ENCODE measurements at places on chromosomes 1 and 21. TPM values are rescaled to one million over a fixed set of nuclear protein-coding genes. Genes with fewer than 3 reads are reported as not detected.

MYBPH gene
- total RNA-seq, result not detected

TCHH gene
- not detected for total RNA-seq

SLAMF1 gene
- total RNA-seq, result 0.24 TPM

KLF18 gene
- not detected for total RNA-seq

FAM110D gene
- 4.0 TPM for total RNA-seq

KRTAP11-1 gene
- not detected for total RNA-seq

ITGB2 gene
- total RNA-seq, result 36.7 TPM

DNA sequence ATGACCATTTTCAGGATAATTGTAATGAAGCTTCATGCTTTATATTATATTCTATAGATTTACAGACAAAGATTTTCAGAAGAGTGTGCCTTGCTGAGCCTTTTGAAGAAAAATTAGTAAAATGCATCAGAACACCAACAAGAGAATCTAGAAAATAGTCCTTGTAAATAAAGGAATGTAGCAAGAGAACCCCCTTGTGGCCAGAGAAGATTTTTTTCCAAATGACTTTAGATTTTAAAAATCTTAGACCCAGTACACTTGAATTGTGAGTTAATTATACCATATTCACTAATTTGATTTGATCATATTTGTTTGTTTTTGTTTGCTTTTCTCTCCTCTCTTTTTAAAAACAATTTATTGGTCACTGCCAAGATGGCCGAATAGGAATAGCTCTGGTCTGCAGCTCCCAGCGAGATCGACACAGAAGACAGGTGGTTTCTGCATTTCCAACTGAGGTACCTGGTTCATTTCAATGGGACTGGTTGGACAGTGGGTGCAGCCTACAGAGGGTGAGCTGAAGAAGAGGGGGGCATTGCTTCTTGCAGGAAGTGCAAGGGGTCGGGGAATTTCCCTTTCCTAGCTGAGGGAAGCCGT is 12.8 kb upstream of the IFI44L start:
- DNase-seq, result no peak

DNA sequence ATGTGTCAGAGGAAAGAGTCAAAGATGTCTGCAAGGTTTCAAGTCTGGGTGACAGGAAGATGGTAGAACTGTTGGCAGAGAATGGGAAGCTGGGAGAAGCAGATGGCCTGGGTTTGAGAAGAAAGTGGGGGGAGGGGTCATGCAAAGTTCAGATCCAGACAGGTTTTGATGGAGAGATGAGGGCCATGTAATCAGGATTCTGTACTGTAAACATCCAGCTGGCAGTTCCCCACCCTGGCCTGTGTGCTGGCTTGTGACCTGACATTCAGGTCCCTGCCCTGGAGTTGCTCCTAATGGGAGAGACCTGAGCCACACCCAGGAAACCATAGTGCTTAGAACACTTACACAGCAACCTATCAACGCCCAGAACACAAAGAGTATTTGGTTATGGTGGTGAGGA is 15.6 kb upstream of the ETV3 start:
- no peak for DNase-seq

- no peak for DNase-seq
Measured at GRCh38 chr1:224488806-224489499, 54.4 kb upstream of the WDR26 start.

GRCh38 chr1:47651311-47652089 is 213.7 kb downstream of the FOXD2 start:
- no peak for DNase-seq

- DNase-seq, result no peak
Measured at GRCh38 chr1:24939040-24939674, 9.1 kb upstream of the RUNX3 start.

DNA sequence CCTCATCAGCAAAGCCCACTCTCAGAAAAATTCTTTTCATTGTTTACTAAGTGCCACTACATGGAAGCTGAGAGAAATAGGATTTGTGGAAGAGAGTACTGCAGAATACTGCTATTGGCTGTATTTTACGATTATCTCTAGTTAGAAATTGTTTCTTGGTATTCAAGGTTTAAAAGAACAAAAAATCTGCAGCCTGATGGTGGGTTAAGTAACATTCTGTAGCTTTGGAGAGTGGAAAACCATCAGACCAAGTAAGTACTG is 27.3 kb downstream of the PTTG1IP start:
- DNase-seq, result no peak

All from Right ventricle myocardium inferior (tissue), 1 donor.